ENCODE measurements at places on chromosomes 12 and 14. TPM values are rescaled to one million over a fixed set of nuclear protein-coding genes. Genes with fewer than 3 reads are reported as not detected.

DNA sequence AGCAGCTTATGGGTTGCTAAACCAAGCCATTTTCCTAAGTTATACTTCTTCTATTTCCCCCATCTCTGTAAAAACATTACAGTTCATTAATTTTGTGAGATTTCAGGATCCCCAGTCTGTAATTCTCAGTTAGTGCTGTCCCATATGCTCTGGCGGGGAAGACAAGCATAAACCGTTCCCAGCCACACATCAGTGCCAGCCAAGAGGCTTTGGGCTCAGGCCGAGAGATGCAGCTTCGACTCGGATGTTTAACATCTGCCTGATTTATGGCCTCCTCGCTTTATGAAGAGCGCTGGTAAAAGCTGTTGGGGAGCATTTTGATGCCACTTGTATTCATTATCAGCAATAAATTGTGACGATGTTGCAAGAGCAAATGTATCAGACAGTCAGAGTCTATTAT lies 349.1 kb upstream of the CCDC196 start:
- DNase-seq: no peak

GRCh38 chr14:21749306-21749868 lies 75.8 kb upstream of the OR4E1 start:
- DNase-seq: no peak

ACSS3 gene
- 0.06 TPM for polyA plus RNA-seq

OR6C2 gene
- polyA plus RNA-seq: not detected
